ENCODE measurements at places on chromosomes 1 and 21.

GRCh38 chr1:117821774-117822482, 107.5 kb downstream of the GDAP2 start:
- peak; percentile 80 for DNase-seq

DNA sequence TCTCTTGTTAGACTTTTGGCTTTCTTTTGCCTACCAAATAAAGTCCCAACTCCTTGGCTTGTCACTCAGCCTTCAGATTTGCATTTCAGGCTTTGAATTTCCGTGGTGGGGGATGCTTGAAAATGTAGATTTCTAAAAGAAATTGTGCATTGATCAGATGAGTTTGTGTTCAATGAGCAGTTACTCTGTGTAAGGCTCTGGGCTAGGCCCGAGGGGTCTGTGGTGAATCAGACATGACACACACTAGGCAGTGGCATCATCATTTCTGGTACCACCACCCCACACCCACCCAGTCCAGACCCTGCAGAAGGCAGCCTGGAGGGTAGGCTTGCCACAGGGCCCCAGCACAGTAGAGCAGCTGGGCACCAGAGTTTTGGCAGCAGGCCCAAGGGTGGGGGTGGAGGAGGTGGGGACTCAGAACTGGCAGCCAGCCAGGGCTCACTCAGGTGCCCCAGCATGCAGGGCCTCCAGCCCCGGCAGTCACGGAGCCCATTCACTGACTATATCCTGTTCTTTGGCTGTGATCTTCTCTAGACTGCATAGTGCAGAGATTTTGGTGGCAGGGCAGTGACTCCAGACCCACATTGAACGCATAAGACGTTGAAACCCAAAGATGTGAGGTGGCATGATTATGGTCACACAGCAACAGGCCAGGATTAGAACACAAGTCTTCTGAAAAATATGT, 97.2 kb upstream of the ARTN start:
- DNase-seq: no peak

- DNase-seq: no peak
Observed at GRCh38 chr1:40079774-40080400, 17.2 kb downstream of the PPT1 start.

DNA sequence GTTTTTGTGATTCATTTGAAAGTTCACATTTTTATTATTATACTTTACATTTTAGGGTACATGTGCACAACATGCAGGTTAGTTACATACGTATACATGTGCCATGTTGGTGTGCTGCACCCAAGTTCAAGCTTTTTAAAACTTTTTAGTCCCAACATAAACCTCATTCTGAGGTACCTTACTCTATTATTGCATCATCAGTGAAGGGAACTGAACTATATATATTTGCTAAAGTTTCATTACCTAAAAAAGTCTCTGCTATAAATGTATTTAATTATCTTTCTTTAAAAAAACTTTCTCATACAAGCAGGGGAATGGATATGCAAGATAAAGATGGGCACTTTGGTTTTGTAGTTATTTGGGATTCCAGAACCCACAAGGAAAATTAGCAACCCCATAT, 931.4 kb upstream of the ADGRL2 start:
- no peak for DNase-seq

DNA sequence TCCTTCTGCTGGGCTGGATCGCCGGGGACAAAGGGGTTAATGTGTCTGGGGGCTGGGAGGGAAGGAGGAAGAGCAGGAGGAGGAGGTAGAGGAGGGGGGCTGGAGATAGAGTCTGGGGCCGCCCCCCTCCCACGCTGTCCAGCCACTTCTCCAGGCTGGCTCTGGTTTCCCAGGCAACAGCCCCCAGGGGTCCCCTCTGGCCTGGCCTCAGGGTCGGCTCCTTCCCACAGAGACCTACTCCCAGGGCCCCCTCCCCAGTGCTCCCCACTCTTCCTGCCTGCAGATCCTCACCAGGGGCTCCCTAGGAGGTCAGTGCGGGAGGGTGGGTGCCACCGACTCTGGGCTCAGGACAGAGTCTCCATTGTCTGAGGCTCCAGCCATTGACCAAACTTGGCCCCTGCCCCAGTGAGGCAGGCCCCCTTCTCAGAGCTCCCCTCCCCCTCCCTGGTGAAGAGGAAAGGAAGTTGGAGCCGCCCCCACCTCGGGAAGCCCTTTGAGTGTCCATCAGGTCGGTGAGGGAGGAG, 34.1 kb downstream of the ARHGEF10L start:
- no peak for DNase-seq

DNA sequence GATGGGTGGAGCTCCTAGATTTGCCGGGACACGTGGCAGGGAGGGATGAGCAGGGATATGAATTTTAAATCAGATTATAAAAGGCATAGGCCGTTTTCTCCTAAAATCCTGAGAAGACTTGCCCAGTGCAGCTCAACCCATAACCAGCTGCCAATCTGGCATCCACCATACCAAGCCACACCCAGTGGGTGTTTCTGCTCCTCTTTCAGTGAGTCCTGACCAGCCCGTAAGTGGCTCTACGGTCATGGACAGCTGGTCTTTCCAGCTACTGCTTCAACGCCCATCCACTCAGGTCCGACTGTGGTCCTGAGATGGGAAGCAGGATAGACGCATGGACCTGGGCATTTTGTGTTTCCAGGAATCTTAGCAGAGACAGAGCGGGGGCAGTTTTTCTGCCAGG, 107.2 kb downstream of the LAMC2 start:
- DNase-seq: no peak

DNA sequence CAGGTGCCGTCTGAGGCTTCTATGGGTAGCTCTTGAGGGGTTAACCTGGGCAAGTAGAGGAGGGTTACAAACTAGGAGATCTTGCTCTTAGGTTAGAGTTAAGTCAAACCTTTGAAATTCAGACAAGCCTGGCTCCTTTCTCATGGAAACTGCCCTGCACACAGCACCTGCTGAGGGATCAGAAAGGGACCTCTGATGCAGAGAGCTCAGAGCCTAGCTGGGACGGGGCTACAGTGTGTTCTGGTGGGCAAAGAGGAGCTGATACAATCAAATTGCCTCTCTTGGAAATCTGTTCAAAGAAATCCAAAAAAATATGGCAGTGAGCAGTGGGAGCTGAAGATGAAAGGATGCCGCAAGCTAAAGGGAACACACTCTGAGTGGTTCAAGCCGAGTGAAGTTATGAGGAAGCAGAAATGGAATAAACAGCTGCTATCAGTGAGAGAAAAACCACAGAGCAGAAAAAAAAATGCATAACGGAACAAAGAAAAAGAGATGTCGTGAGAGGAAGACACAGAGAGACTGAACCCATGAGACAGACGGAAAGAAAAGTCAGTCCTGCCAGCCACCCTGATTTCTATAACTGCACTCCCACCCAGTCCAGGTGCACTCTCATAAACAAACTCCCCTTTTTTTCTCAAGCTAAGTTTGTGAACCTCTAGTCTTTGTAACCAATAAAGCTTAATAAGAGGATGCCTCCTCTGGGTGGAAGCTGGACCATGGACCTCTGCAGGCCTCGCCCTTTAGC, 26.6 kb downstream of the PAFAH2 start:
- DNase-seq: no peak
